Fibroblast of gingiva (primary cell): ENCODE measurements at places on chromosomes 7 and 10.

GRCh38 chr7:21338728-21339164, 89.1 kb upstream of the SP4 start:
- DNase-seq = no peak

- no peak for DNase-seq
Observed at GRCh38 chr7:93728292-93728691, 153.8 kb upstream of the CALCR start.

DNA sequence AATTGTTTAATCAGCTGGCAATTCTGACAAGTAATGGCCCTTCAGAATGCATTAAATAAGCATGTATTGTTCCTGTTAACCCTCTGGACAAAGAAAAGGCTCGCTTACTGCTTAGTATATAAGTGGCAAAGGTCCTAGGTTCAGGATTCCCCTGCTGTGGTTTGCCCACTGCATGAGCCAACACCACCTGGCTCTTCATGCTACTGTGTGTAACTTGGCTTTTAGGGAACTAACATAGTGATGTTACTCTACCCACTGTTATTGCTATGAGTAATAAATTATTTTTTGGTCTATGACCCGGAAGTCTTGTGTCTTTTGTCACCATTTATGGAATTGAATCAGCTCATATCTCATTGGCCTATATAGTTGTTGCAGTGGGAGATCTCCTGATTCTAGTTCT, 791.7 kb upstream of the PHF14 start:
- DNase-seq = no peak

DNA sequence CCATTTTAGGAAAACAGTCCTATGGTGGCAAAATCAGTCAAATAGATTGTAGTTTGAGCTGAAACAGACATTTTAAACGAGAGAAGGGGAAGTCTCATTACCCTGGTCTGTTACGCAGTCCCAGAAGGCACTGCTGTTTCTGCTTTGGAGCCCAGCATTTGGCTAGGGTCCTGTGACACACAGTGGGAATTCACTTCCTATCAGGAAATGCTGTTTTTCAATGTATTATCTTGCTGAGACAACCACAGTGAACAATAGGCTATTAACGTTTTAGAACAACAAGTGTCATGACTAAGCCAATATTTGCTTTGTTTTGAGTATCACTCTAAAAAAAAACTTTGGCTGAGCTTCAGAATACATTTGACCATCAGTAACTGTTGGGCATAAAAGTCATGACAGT, 74.1 kb downstream of the ADD3 start:
- no peak for DNase-seq

DNA sequence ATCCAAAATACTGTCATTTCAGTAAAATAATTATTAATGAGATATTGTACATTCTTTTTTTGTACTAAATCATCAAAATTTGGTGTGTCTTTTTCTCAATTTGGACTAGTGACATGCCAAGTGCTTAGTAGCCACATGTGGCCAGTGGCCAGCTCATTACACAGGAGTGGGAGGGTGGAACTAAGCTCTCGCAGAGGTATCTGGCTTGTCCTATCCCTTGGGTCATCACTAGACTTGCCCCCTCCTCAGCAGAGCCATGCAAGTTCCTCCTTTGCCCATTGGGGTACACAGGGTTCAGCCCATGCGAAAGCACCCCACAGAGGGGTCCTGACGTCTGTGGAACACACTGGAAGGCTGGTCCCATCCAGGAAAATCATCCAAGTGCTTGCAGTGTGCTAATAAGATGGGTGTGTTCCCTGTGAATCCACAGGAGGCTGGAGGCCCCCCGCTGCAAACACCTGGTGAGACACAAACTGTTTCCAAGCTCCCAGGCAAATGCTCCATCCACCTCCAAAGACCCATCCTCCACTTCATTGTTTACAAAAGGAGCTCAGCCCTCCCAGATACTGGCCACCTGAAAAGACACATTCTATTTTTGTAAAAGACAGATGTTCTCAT, 1.3 kb downstream of the ARHGAP22 start:
- DNase-seq = no peak

- DNase-seq = no peak
Observed at GRCh38 chr7:65832281-65832680, 40.6 kb upstream of the VKORC1L1 start.

GRCh38 chr7:74093671-74094223, 10.1 kb downstream of the LIMK1 start:
- DNase-seq = no peak

GRCh38 chr10:116113721-116114501, 159.1 kb downstream of the GFRA1 start:
- DNase-seq = no peak

DNA sequence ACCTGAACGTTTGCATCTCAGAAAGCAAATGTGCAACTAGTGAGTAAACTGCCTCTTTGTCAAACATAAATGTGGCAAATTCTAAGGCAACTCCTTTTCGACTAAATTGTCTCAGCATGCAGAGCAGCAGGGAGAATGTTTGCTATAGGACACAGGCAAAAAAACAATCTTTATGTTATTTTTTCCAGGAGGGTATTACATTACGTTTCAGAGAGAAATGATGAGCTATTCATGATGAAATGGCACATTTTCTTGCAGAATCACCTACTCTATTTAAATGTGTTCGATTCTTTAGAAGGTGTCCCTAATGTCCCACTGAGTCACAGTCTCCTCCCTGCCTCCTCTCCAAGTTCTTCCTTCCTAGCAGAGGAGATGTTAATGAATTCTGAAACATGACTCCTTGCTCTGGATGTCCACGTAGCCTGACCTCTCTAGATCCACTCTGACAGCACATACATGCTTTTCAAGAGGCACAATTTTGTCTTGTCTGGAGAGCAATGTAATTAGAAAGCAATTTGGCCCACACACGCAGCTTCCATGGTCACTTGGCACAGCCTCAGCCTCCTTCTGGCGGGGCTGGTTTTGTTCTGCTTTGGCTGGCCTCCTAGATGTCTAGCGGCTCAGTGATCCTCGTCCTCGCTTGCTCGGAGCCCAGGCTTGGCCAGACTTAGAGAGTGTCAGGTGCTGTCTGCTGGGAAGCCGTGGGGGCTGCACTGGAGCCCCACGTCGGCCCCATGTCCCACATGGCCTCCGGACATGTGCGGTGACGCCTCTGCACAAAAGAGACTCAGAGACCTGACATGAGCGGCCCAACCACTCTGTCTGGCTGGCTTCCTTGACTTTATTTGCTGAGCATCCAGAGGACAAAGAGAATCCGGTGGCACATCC, 125.7 kb upstream of the ZNF438 start:
- DNase-seq = peak; percentile 78

DNA sequence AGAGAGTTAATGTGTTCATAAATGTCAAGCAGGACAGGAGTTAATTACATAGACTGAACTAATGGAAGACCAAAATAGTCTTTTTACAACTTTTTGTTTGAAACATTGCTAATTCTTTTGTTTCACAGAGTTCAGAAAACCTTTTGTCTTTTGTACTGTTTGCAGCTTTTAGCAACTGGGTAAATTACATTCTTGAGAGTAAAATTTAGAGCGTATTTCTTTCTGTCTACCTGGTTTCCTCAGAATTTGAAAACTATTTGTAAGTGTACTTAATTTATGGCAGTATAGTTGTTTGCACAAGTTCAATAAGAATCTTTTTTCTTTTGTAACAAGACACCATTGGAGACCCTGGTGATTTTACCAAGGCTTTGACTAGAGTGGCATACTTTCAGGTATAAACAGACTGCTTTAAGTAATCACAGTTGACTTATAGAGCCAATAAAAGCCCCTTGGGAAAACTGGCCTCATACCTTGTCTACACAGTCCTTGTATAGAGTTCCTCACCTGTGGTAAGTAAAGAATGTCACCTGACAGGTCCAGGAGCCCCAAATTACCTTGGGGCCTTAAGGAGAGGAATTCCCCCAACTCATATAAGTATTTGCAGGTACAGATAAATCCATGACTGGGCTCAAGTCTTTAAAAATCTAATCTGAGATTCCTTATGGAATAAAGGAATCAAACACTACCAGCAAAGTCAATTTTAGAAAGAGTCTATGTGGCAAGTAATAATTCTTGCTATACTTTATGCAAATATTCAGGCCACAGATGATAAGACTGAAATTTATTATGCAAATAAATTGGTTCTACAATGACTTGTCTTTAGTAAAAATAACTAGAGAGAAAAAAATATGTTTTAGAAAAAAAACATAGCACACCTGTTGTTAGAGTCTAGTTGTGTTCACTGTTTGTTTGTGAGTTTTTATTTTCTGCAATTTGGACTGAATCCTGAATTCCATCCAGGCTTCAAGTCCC, 23.6 kb upstream of the CREB3L2 start:
- DNase-seq = no peak

DNA sequence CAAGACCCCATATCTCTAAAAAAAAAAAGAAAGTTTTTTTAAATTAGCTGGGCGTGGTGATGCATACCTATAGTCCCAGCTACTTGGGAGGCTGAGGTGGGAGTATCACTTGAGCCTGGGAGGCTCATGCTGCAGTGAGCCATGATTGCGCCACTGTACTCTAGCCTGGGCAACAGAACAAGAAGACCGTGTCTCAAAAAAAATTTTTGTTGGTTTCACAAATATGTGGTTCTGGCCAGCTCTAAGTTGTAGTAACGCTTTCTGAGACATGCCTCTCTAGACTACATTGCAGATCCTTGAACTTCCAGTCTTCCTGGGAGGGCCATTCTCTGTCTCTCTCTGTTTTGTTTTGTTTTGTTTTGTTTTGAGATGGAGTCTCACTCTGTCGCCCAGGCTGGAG, 24.6 kb upstream of the RHBDD2 start:
- DNase-seq = peak; percentile 90

GRCh38 chr7:144384071-144384470, 19.4 kb downstream of the NOBOX start:
- no peak for DNase-seq

DNA sequence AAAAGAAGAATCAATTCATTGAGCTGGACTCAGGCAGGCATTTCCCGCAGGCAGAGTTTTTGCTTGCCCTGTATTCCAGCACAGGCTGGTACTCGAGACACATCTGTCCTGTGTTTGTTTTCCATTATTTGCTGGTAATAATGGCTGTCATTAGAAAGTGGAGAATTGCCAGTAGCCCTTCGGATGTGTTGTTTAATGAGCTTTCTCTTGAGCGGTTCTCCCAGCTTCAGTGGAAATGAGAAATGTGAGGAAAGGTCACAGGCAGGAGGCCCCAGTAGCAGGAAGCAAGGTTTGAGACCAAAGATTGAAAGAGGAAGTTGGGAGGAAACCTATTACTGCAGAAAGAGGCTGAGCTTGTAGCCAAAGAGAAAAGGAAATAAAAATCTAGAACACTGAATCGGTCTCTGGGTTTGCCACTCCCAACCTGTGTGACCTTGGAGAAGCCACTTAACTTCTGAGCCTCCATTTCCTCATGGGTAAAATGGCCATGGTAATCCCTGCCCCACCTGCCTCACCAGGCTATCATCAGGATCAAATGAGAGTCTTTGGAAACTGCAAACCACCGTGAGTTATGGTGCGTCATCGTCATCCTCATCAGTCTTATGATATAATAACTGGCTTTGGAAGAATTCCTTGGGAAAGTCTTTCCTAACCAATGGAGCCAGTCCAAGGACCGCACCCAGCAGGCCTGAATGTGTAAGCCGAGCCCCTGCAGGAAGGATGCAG, 67.7 kb downstream of the TACR2 start:
- peak; percentile 92 for DNase-seq

- no peak for DNase-seq
Observed at GRCh38 chr7:133044722-133045473, 37.0 kb downstream of the CHCHD3 start.

- DNase-seq = no peak
Observed at GRCh38 chr7:70612811-70613210, 519.1 kb upstream of the GALNT17 start.

- DNase-seq = no peak
Observed at GRCh38 chr10:77244746-77245145, 392.9 kb downstream of the KCNMA1 start.

DNA sequence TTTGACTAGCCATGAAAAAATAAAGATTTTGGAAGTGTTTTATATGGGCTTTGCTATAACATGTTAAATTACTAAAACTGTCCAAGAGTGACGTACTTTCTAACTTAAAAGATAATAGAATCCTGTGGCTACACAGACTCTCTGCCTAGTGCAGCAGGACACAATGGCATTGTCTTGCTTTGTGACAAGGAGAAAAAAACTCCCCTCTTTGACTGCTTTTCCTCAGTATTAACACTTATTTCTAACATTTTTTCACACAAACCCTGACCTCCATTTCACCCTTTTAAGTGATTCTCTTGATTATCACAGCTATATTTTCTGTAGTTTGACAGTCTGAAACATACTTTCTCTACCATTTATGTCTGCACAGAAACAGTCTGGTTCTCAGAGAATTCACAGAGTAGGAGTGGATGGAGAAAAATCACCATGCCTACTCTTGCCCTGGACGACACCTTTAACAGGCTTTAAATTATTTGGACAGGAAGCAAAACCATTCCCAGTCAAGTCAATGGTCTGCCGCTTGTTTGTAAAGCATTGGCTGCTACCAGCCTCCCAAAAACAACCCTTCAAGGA, 336.3 kb upstream of the SMIM30 start:
- DNase-seq = no peak

DNA sequence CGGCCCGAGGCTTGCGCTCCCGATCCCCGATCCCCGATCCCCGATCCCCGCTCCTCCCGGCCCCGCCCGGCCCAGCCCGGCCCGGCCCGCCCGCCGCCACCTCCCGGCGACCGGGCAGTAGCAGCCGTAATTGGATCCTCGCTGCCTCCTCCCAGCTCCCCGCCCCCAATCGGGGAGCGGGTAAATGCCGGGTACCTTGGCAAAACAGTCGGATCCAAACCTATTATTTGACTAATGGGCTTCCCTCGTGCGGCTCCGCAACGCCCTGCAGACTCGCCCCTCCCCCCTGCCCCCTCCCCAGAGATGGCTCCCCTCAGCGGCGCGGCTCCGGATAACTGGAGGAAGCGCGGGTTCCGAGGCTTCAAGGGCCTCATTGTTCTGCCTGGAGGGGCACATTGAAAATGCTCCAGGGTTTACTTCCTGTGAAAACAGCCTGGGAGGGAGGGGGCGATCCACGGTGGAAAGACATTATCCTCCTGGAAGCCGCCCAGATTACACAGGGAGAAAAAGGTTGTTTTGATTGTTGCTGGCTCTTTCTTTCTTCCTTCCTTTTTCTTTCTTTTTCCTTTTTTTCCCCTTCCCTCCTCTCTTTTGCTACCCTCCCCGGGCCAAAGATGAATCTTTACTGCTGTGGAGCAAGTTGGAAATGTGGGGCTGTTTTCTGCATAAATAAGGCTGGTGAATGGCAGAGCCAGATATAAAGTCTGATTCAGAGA, 94.7 kb upstream of the ZMIZ1 start:
- DNase-seq = peak; percentile 51

DNA sequence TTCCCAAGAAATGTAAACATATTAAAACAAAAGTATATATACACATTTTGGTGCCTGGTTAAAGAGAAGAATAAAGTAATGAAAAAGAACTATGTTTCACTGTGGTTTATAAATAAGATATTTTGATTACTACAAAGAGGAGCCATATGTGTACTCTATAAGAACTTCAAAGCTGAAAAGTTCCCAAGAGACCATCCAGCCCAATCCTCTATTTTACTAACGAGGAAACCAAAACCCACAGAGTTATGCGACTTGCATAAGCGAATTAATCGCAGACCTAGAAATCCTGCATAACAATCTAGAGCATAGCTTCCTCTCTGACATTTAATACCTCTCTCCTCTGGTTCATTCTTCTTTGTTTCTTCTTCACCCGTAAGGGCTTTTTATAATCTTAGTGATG, 937.1 kb downstream of the CNTNAP2 start:
- DNase-seq = no peak
